GM19239 (cell line): ENCODE measurements at places on chromosomes 5 and 9.
A peak's percentile ranks its signal among the peaks of the same experiment; 100 is the strongest.

- DNase-seq: no peak
These were observed 35.1 kb downstream of the SKIC3 start for GRCh38 chr5:95519681-95520080.

DNA sequence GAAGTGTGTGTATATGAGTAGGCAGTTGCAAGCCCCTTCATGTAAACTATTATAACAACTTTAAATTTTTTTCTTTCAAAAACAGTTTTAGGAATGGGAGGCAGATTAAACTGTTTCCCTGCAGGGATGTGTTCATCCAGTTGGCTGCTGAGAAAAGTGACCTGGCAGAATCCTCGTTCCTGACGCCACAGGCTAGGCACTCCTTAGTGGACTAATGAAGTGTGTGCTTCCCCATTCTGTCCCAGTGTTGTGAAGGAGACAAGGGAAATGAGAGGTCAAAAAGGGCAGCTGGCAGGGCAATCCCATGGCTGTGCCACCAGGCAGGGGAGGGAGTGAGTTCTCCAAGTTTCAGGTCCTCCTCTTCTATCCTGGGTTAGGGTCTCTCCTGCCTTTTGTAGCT lies 59.8 kb downstream of the FOXD1 start:
- no peak for DNase-seq

- DNase-seq: no peak
These were observed 34.0 kb downstream of the PUM3 start for GRCh38 chr9:2809692-2810419.

DNA sequence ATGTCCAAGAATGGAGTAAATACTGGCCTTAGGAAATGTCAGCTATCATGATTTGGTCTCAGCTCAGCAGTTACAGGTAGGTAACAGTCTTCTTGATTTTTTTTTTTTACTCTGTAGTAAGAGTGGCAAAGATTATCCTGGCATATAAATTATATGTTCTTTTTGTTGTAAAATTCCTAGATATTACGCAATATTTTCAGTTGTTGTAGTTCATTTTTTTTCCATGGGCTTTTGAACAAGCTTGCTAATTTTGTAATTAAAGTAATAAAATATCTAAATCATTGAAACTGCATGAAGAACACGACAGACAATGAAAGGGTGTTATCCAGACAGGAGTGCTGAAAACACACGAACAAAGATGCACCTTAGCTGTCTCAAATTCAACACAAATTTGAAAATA lies 249.4 kb downstream of the PRDM9 start:
- DNase-seq: no peak

GRCh38 chr5:40879163-40879942 lies 29.9 kb upstream of the C7 start:
- DNase-seq: no peak

DNA sequence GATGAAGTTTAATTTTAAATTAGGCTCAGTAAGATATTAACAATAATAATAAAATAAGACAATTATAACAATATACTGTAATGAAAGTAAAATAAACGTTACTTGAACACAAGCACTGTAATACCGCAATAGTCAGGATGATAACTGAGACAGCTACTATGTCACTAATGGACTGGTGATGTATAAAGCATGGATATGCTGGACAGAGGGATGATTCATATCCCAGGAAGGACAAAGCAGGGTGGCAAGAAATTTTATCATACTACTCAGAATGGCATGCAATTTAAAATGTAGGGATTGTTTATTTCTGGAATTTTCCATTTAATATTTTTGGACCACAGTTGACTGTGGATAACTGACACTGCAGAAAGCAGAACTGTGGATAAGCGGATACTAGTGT lies 196.9 kb downstream of the VPS13A start:
- no peak for DNase-seq

DNA sequence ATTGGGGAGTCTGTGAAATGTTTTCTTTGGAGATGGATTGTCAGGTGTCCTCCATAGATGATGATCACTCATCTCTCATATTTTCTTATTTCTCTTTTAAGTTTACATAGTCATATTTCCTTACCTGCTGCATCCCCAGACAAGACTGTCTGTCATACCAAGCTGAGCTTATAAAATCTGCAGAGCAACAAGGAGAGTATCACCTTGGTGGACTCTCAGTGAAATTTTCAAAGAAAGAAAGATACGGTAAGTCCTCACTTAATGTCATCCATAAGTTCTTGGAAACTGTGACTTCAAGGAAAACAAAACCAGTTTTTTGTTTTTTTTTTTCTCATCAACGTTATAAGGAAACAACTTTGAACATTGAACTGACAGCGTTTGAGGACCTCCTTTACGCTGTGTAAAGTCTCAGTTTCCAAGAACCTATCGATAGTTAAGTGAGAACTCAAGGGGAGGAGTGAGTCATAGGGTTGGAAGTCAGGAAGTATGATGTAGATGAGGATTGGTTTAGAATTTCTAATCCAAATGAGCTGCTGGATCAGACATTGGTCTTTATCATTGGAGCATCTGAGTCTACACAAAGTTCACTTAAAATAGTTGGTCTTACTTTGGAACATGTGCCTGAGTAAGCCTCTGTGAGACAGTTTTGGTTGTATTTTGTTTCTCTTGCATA lies 45.5 kb downstream of the SPIN1 start:
- DNase-seq: no peak

DNA sequence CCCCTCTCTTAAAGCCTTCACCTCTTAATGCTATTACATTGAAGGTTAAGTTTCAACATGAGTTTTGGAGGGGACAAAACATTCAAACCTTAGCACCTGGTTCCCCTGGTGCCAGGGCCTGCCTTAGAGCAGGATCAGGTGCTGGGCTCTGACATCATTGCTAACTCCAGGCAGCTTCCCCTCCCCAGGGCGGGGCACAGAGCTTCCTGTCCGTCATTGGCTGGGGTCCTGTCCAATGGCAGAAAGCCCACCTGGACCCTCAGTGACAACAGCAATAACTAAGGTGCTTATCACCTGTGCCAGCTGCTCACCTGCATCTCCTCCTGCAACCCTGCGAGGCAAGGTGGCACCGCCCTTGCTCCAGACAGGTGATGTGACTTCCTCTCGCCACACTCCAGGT lies 177.4 kb downstream of the NSG2 start:
- no peak for DNase-seq

GRCh38 chr5:113513384-113514288 lies at the start of gene YTHDC2:
TSS of gene YTHDC2 (plus strand) at chr5:113513694. CDS start at chr5:113513896, 202 bp downstream.
- DNase-seq: peak; percentile 48

- peak; percentile 23 for DNase-seq
These were observed 2.8 kb upstream of the RICTOR start for GRCh38 chr5:39076757-39077728.

GRCh38 chr9:107942291-107942690 lies 452.7 kb upstream of the KLF4 start:
- no peak for DNase-seq

DNA sequence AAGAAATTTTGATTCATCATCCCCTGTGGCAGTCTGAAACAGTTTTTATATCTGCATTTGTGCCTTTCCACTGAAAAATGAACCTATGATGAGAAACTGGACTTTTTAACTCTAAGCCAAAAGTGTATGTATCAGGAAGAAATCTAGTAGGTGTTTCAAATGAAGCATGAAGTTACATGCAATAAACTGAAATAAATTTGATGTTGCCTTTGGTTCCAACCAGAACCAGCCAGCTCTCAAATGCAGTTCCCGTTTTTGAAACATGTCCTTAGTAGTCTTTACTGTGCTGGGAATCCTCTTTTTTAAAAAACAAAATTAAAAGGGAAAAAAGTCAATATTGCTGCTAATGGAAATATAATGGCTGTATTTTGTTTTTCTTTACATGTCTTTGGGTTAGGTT lies 43.9 kb downstream of the HACD4 start:
- DNase-seq: no peak

DNA sequence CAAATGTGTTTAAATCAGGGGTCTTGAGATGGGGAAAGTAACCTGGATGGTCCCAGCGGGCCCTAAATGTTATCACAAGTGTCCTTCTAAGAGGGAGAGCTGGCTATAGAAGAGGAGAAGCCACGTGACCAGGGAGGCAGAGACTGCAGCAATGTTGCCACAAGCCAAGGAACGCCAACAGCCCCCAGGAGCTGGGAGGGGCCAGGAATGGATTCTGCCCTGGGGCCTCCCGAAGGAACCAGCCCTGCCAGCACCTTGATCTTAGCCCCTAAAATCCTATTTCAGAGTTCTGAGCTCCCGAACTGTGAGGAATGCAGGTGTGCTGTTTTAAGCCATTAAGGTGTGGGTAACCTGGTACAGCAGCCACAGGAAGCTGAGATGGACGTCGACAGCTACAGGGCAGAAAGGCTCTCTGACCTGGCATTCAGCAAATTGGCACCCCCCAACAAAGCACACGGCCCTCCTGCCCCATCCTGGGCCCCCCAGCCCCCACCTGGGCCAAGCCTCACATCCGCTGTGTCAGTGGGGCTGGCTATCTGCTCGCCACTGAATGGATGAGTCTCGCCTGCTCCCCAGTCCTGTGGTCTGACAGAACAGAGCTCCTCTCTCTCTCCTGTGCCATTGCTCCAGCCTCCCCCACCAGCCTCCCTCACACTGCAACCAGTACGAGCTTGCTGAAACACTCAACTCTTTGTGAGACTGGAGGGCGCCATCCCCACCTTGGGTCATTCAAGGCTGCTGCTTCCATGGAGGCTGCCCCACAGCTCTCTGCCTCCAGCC lies 78.8 kb downstream of the ADAMTS2 start:
- no peak for DNase-seq

- DNase-seq: no peak
These were observed 792 bp downstream of the NTMT1 start for GRCh38 chr9:129626625-129627284.

GRCh38 chr9:114006931-114007691 lies 71.0 kb downstream of the AMBP start:
- DNase-seq: no peak

DNA sequence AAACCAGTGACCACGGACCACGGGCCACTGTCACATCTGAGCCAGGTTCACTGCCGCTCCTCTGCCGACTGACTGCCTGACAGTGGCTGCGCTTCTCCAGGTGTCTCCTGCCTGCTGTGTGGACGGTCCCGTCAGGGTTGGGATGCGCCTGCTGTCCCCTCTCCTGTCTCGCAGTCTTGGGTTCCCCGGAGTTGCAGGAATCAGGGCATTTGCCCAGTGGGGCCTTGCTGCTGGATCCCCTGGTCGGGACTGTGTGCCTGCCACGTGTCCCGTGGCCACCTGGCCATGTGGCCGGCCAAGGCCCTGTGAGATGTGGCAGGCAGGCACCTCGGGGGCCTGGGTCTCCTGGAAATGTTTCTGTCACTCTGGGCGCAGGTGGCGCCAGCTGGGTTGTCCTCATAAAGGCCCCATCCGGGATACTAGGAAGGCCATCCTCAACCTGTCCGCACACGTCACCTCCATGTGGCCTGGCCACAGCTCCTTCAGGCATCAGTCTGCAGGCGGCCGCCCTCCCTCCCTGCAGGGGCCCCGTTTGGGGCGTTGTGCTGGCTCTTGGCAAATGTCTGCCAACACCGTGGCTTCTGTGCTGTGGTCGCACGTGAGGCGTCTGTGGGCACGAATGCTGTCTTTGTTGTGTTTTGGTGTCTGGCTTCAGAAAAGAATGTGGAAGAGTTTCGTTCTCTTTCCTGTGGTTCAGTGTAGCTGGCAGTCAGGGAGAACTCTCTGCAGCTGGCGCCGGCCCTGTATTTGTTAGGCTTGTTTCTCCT lies 6.4 kb upstream of the TOR4A start:
- no peak for DNase-seq

GRCh38 chr5:126595486-126596083 lies 566 bp upstream of the ALDH7A1 start:
- DNase-seq: no peak

DNA sequence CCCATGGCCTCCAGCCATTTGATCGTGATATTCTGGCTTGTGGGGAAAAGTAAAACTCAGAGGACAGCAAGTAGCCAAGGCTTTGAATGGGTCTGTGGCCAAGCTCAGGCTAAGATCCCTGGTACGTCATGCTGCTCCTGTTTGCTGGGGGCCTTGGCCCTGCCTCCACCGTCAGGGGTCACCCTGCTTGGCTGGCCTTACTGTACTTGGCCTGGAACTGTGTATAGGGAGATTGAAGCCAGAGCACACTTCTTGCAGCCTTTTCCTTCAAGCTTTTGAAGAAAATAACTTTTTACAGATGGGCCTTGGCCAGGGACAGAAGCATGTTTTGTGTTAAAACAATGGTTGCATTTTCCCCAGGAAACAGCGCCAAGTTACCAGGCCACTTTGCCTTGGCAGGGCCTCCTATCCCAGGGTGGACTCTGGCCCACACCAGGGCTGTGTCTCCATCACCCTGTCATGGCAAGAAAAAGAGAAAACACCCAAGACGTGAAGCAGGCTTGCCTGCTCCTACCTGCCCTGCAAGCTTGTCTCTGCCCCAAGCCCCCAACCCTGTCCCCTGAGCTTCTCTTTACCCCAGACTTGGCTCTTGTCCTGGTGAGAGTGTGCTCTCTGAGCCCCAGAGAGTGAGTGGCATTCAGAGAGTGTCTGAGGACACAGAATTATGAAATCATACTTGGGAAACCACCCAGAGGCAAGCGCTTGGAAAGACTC lies 286.9 kb downstream of the GADD45G start:
- DNase-seq: no peak

- no peak for DNase-seq
These were observed 43.2 kb upstream of the BRINP1 start for GRCh38 chr9:119412399-119412798.

- no peak for DNase-seq
These were observed 25.4 kb upstream of the RNF20 start for GRCh38 chr9:101508211-101508610.

DNA sequence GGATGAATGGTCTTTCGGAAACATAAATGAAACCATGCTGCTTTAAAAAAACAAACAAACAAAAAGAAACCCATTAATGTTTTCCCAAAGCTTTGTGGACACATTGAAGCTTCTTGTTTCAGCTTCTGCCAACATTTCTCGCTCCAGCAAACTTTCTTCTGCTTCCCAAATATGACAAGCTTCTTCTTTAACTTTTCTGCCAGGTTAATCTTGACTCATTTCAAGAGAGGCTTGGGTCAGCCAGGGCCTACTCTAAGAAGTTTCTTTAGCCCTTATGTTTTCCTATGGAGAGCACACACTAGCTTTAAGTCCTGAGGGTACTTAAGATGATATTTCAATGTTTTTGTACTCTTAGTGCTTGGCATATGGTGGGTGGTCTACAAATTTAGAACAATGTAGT lies 6.1 kb downstream of the ANXA1 start:
- DNase-seq: no peak

DNA sequence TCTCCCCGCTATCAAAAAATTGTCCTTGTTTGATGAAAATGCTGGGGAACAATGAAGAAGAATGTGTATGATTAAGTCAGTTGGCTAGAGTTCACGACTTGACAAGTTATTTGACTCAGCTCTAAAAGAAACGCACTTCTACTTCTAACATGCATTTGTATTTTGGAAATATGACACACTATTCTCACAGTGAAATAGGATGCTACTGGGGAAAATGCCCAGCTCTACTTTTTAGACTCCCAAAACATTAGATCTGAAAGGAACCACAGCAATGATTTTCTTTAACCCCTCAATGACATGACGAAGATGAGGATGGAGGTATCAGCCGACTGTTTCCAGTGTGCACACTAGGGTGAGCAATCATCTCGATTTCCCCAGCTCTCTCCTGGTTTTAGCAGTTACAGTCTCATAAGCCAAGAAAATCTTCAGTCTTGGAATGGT lies 83.6 kb upstream of the PCSK1 start:
- no peak for DNase-seq

- no peak for DNase-seq
These were observed 457.6 kb downstream of the SLCO4C1 start for GRCh38 chr5:101838435-101838834.

- DNase-seq: no peak
These were observed 14.2 kb upstream of the PTPN3 start for GRCh38 chr9:109512170-109512756.
